Astrocyte of the spinal cord (primary cell): ENCODE measurements at places on chromosomes 4 and X.
A peak's percentile ranks its signal among the peaks of the same experiment; 100 is the strongest.

GRCh38 chr4:33037464-33037863, 2317.3 kb downstream of the PCDH7 start:
- DNase-seq = no peak

DNA sequence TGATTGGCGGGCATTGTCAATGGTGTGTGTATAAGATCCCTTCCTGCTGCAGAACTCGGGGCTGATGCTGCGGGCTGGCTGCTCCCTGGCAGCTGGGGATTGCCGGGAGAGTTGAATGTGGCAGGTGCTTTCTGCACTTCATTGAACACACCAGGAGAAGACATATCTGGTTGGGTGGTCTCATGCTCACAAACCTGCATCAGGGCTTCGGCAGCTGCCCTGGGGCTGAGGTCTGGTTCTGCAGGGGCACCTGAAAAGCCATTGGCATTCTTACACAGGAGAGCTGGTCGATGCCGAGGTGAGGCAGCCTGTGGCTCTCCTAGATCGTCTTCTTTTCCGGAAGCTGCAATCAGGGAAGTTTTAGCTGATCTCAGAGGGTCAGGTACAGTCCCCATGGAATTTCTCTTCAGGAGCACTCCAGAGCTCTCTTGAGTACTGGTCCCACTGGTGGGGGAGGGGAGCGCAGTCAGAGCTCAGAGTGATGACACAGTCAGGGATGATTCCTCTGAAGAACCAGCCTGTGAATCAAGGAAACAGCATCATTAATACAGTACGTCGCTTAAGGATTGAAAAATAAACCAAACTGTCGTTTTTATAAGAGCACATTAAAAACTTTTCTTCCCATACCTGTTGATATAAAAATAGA, 57.8 kb downstream of the GPRIN3 start:
- DNase-seq = no peak

DNA sequence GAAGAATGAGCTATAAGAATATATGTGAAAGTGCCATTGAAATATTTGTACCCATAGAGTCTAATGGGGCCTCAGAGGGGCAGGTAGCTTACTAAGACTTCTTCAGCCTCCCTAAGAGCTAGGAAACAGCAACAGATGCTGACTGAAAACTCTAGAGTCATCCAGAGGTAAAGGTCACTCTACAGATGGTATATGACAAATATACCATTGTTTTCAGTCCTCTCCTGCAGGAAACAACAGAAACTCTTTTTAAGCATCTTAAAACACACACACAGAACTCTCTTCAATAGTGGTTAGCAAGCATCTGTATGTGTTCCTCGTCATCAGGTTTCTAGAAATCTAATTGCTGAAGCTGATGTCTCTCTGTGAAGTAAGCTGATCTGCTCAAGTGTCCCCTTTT, 313.8 kb upstream of the GATB start:
- DNase-seq = no peak

- no peak for DNase-seq
Observed at GRCh38 chr4:81505004-81505598, 33.4 kb upstream of the RASGEF1B start.

- no peak for DNase-seq
Observed at GRCh38 chrX:70479922-70480659, 35.5 kb downstream of the DLG3 start.

DNA sequence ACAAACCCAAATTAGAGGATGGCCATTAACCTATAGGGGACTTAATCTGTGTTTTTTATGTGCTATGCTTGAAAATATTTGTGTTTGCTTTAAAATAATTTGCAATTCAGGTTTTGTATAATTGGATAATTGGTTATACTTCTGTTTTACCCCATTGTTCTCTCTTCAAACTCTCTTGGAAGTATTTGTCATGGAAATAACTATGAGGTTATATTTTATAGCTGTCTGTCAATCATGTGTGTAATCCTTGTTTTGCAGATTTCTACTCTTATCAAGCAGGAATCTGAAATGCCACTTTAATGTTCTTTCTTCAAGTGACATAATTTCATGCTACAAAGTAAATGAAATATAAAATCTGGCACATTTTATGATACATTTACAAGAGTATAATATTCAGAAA, 15.4 kb upstream of the NDUFC1 start:
- no peak for DNase-seq

DNA sequence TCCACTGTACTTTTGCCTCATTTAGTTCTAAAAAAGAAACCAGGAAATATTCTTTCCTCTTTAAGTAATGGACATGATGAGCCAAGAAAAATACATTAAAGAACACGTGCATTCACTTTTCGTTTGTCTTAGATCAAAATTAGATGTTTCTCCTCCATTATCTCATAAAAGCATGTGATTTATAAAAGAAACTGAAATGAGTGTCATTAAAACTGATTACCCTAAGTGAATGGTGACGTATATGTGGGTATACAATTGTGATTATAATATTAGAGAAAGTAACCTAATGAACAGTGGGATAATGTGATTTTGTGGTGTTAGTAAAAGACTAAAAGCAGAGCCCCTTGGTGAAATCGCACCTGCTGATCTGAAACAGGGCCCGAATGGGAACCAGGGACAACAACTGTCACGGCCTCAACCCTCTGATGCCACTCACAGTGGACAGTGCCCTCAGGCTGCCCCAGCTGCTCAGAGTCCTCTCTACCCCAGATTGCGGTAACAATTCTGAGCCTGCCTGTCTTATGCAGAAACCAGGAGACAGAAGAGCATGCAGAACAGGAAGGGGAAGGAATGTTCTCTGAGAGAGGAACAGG, 25.7 kb upstream of the HS6ST2 start:
- no peak for DNase-seq

DNA sequence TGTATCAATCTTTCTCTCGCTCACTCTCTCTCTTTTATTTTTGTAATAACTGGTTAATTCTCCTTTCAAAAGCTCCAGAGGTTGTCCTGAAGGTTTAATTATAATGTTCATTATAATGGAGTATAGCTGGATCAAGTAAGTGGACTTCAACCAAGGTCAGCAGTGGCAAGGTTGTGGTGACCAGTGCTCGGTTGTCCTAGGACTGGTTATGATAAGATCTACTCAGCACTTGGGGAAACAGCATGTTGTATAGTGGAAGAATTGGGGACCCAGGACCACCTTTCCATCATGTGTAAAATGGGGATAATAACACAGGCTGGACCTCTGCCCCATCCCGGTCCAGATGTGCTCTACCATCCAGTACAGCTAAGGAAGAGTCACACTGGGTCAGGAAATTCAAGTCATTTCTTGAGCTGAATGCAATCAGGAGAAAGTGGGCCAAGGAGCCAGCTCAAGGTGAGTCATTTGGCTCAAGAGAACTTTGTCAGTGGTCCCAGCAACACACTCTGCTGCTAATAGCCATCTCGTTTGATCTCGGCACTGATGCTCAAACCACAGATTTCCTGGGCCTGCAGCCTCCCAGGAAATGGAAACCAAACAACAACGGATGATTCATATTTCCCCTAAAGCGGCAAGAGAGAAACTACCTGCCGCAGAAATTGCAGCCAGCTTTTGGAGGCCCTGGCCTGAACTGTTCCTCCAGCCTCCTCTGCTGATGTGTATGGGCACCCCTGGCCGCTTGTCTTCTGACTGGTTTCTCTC, 123.6 kb upstream of the RBPJ start:
- peak; percentile 97 for DNase-seq

DNA sequence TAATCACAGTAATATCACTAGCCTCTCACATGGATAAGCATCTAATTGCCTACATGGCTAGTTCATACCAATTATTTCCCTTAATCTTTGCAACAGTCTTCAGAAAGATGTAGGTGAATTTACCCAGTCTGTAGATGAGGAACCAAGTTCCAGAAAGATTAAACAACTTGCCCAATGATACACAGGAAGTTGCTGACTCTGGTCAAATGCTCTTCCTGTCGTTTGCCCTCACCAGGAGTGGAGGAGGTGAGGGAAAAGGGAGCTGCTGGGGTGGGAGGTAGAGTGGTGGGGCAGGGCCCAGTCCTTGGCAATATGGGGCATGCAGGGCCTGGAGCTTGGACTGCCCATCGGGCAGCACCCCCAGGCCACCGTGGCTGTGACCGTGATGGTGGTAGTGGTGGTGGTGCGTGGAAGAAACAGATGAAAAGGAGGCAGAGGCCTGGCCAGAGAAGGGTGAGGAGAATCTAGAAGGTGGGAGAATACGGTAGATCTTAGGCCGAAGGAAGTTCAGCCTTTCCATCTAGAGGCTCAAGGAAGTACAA, 2.3 kb upstream of the KDM5C start:
- DNase-seq = no peak

GRCh38 chr4:184395451-184395917, 78.9 kb downstream of the IRF2 start:
- DNase-seq = no peak

GRCh38 chr4:177287255-177287654, 22.4 kb upstream of the NEIL3 start:
- DNase-seq = no peak

DNA sequence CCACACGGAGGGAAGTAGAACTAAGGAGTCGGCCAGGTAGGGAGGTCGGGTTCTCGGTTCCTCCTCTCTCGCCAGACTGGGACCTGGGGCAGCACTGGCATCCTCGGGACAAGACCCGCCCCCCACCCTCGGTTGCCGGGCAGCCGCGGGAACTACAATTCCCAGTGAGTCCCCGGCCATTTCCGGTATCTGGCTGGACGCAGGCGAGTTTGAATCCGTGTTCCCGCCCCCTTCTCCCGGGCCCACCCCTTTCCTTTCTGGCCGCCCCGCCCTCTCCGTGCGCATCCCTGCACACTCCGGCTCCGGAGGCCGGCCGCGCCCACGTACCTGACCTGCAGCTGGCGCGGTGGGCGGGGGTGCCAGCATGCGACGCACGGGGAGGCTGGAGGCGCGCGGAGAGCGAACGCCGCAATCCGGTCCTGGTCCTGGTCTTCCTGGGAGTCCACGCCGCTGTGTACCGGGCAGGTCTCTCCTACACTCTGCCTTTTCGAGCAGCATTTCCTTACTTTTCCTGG, 10.2 kb upstream of the DLG3 start:
- peak; percentile 80 for DNase-seq

- no peak for DNase-seq
Observed at GRCh38 chr4:141356963-141357335, 136.3 kb downstream of the ZNF330 start.

DNA sequence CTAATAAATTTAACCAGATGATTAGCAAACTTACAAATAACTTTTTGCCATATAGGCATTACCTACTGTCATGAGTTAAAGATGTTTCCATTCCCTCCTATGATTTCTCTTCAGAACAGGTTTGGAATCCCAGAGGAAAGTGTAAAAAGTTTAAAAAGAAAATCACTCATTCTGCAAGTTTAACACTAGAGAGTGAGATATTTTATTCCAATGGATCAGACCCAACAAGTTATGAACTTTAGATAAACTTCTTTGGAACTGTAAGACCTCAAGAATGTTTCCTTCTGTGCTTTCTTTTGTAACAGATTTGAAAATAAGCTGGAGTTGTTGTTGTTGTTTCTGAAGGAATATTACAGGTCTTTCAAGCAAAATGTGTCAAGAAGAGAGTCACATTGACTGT, 51.6 kb downstream of the PPP3CA start:
- no peak for DNase-seq

- peak; percentile 30 for DNase-seq
Observed at GRCh38 chrX:45765767-45766166, 565.1 kb upstream of the DIPK2B start.

GRCh38 chr4:118221227-118221800, 131.5 kb downstream of the PRSS12 start:
- DNase-seq = no peak

DNA sequence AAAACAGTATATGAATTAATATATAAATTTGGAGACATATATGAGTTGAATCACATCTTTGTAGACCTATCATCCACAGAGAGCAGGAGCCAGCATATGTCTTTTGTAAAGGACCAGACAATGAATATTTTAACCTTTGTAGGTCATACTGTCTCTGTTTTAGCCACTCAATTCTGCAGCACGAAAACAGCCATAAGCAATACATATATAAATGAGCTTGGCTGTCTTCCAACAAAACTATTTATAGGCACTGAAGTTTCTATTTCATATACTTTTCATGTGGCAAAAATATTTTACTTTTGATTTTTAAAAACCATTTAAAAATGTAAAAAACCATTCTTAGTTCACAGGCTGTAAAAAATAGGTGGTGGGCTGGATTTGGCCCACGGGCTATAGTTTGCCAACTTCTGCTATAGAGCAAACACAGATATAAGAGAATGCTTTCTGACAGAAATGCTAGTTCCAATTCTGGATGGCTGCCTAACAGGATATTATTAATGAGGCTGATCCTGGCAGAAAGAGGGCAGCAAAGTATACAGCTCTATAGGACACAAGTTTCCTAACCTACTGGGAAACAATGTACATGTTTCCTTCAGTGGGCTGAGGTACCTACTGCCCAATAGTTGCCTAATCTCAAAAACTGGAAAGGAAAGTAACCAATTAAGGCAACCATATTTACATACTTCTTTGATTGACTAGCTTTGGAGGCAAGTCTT, 58.1 kb upstream of the UCP1 start:
- no peak for DNase-seq

DNA sequence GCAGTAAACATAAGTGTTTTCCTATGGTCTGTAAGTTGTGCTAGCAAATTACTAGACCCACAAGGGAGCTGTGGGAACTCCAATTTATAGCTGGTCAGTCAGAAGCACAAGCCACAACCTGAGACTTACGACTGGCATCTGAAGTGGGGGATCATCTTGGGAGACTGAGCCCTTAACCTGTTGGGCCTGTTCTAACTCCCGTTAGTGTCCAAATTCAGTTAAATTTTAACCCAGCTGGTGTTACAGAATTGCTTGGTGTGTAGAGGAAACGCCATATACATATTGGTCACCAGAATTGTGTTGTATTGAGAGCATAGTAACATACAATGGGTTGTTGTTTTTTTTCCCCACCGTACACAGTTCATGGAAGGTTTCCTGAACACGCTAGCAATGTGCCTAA, 25.1 kb upstream of the NFXL1 start:
- DNase-seq = no peak

GRCh38 chr4:169269916-169270809, 593 bp downstream of the SH3RF1 start:
- peak; percentile 55 for DNase-seq

DNA sequence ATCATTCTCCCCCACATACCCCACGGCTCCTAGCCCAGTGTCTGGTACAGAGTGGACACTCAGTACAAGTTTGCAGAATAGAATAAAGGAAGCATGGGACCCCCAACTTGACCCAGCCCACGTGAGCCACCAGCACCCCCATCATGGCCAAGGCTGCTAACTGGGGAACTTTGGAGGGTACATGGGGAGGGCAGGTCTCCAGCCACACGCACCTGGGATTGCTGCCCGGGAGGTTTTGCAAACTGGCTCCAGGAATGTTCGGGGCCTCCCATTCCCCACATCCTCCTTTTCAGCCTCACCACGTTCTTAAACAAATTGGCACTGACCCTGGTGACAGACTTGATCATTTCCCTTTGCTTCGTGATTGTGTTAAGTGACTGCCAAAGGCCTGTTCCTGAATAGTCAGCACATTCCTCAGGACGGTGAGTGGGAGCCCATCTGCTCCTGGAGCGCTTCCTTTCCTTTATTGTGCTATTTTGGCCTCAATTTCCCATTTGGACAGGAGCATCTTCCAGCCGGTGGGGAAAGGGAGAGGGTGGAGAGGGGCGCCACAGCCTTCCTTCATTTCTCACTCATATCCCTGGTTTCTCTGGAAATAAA, 18.7 kb upstream of the XPNPEP2 start:
- no peak for DNase-seq

- no peak for DNase-seq
Observed at GRCh38 chr4:129842096-129842495, 746.1 kb downstream of the C4orf33 start.
